PC-9 (cell line): ENCODE measurements at places on chromosomes 7 and 10.

DNA sequence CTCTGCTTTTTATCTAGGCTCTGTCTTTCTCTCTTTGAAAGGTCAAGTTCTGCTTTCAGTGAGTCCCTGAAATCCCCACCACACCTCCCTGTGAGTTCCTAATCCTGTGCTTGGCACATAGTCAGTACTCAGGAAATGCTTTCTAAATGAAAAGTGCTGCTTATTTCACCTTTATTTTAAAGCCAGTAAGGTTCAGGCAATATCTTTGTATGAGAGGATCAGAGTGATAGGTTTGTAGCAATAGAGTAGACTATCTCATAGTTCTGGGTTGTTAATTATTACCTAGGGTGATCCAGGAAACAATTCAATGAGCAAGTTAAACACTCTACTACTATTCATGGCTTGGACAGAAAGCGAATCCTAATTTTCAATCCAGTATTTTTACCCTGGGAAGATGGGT, 7.4 kb upstream of the LAMB1 start:
- no peak for DNase-seq

- DNase-seq = no peak
These were observed 60.3 kb upstream of the TAC1 start for GRCh38 chr7:97671571-97671970.

GRCh38 chr10:34826857-34827766, 12.0 kb upstream of the PARD3 start:
- no peak for DNase-seq

DNA sequence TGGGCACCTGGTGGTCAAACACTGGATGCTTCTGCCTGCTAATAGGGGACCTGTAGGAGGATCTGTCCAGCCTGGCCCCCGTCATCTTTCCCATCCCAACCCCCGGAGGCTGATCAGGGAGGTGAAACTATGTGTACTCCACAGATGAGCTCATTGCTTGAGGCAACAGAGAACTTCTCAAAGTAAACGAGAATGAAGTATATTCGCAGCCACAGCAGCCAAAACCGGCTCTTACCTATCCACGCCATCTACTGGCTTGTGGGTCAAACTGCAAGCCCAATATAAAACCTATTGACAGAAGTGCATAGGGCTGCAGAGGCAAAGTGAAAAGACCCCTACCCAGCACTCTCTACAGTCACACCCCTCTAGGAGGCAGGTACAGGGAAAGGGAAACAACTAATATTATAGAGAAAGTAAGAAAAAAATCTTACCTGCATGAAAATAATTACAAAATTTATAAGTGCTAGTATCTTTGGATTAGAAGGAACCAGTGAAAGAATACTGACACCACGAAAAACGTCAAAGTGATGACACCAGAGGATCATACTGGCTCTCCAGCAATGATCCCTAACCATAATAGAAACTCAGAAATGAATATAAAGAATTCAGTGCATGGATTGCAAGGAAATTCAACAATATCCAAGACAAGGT, 973.5 kb downstream of the ANKRD7 start:
- peak; percentile 31 for DNase-seq

GRCh38 chr10:8113616-8114015, 59.1 kb downstream of the GATA3 start:
- DNase-seq = no peak

DNA sequence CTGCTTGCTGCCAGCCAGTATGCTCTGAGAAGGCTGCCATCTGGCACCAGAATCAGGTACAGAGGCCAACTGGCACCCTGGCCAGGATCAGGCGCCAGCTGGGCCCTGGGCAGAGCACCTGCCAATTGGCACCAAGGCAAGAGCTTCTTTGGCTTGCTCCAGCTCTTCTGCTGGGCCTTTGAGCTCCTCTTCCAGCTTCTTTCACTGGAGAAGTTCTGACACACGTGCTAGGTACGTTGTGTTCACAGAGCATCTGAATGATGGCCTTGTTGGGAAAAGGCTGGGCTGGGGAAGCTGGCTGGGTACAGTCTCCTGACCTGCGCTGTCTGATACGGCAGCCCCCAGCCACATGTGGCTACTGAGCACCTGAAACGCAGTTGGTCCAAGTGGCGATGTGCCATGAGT, 31.7 kb upstream of the OPALIN start:
- no peak for DNase-seq

GRCh38 chr7:130272381-130273080, 5.9 kb downstream of the CPA2 start:
- no peak for DNase-seq

DNA sequence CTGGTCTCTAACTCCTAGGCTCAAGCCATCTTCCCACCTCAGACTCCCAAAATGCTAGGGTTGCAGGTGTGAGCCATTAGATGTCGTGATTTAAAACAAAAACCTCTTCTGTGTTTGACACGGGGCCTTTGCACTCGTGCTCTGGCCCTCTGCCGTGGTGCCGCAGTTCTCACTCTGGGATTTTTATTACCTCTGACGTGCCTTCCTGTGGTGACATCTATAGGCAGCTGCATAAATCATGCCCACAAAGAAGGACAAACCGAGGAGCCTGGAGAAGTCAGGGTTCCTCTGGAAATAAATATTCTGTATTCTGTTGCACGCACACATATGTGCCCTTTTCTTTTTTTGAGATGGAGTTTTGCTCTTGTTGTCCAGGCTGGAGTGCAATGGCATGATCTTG, 25.9 kb upstream of the OCM start:
- no peak for DNase-seq

- no peak for DNase-seq
These were observed 234.5 kb upstream of the TCF7L2 start for GRCh38 chr10:112715581-112715980.

- no peak for DNase-seq
These were observed 67.9 kb upstream of the SRRM3 start for GRCh38 chr7:76133839-76134238.

- no peak for DNase-seq
These were observed 213.7 kb downstream of the ELMO1 start for GRCh38 chr7:37234928-37235327.

GRCh38 chr10:11949152-11949551, 93.5 kb downstream of the UPF2 start:
- no peak for DNase-seq

GRCh38 chr7:144063710-144064109, 5.9 kb upstream of the OR2A25 start:
- DNase-seq = no peak

- DNase-seq = peak; percentile 53
These were observed 82.3 kb downstream of the ZEB1 start for GRCh38 chr10:31401287-31401686.

- no peak for DNase-seq
These were observed 42.4 kb downstream of the REEP3 start for GRCh38 chr10:63563623-63564022.

DNA sequence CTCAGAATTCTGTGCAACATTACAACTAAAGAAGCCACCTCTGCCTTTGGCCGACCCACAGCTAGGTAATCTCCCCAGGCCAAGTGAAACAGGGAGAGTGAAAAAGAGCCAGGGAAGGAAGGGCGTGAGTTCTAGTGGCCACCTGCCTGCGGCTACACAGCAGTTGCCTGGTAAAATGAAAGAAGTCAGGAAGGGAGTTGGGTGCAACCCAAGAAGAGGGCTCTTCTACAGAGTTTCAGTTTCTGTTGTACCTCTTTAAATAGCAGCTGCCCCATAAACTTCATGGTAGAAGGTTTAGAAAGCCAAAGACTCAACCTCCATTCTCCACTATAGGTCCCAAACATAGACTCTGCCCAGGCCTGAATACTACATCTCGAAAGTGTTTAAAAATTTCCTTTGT, 76.2 kb upstream of the TMEM168 start:
- no peak for DNase-seq
